NCI-H1694 (cell line): ENCODE measurements at places on chromosomes 12 and 14.

DNA sequence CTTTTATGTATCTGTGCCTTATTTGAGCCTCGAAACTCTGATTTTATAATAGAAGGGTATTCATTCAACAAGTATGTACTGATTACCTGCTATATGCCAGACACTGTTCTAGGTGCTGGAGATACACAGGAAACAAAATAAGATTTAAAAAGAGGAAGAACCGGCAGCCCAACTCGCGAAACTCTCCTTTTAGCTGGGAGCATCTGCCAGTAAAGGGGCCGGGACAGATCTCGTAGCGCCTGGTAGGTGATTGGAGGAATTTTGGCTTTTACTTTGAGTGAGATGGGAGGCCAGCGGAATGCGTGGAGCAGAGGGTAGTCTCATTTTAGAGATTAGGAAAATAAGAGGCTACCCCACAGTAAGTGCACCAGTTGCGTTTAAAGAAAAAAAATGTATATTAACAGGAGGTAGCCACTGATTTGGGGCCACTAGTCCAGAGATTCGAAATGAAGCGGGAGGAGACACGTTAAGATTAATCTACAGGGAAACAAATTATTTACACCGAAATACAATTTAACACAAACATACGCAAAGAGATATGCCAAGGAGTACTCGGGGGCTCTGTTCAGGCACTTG lies 520 bp upstream of the MON2 start:
- DNase-seq: peak; percentile 4

GRCh38 chr12:82522762-82523161 lies 163.9 kb upstream of the TMTC2 start:
- no peak for DNase-seq

- no peak for DNase-seq
These were observed 425.7 kb downstream of the ATP23 start for GRCh38 chr12:58367041-58367440.

- no peak for DNase-seq
These were observed 314.7 kb upstream of the ATP2B1 start for GRCh38 chr12:90023207-90023900.

GRCh38 chr12:29216797-29217575 lies 67.9 kb downstream of the FAR2 start:
- no peak for DNase-seq

GRCh38 chr12:27896419-27896990 lies 76.0 kb downstream of the PTHLH start:
- DNase-seq: no peak

- DNase-seq: no peak
These were observed 95.8 kb upstream of the HMGA2 start for GRCh38 chr12:65728455-65728847.

GRCh38 chr12:4330203-4330602 lies 9.2 kb downstream of the TIGAR start:
- DNase-seq: no peak

DNA sequence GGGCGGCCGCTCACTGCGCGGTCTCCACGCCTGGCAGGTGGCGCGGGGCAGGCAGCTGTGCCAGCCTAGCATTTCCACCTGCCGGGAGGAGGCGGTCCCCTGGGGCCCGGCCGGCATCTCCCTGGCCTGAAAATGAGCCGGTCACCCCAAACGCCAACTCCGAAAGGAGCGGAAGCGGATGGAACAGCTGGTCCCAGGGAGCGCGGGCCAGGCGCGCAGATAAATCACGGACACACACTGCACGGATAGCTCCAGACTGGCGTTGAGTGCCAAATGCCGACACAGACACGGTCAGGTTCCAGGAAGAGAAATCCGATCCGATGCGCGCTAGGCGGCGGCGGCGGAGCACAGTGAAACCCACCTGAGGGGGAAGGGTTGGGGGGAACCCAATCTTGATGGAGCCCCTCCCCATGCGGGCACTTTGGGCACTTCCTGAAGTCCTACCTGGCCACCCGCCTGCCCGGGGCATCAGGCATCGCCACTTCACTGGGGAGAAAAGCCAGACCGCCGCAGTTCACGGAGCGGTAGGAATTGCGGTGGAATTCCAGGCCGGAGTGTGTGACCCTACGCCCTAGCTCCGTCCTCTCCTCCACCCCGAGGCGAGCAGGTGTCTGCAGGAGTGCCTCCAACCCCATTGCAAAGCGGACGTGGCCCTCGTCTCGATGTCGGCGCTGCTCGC lies 624 bp upstream of the PLEKHD1 start:
- DNase-seq: no peak

GRCh38 chr12:31326736-31327659 lies 1.0 kb upstream of the SINHCAF start:
- DNase-seq: no peak

- DNase-seq: no peak
These were observed 26.6 kb downstream of the NUP37 start for GRCh38 chr12:102093319-102093718.

GRCh38 chr12:40152783-40153383 lies 47.0 kb upstream of the SLC2A13 start:
- DNase-seq: peak; percentile 22

DNA sequence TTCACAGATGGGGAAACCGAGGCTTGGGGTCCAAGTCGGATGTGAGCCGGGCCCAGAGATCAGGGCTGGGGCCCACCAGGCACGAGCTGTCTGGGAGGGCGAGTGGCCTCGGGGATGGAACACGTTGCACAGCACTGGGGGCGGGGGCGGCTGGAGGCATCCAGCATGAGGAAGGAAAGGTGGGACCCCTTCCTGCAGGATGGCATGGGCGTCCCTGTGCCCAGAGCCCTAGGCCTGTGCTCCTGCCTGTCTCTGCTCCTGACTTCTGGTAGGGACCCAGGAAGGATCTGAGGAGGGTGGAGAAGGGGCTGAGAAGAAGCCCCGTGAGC lies 183.4 kb downstream of the KIF26A start:
- no peak for DNase-seq

DNA sequence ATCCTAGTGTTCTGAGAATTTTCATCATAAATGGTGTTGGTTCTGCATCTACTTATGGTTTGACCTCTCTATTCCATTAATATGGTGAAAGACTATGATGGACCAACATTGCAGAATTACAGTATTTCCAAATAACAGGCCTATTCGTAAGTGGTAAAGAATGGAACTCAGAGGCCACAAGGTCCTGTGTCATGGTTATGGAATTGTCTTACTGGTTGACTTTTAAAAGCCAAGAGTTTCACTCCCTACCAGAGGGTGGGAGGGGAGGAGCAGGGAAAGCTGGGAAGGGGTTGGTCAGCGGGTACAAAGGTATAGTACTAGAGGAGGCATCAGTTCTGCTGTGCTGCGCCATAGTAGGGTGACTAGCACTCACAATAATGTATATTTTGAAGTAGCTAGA lies 153.4 kb downstream of the TMEM132D start:
- DNase-seq: no peak

DNA sequence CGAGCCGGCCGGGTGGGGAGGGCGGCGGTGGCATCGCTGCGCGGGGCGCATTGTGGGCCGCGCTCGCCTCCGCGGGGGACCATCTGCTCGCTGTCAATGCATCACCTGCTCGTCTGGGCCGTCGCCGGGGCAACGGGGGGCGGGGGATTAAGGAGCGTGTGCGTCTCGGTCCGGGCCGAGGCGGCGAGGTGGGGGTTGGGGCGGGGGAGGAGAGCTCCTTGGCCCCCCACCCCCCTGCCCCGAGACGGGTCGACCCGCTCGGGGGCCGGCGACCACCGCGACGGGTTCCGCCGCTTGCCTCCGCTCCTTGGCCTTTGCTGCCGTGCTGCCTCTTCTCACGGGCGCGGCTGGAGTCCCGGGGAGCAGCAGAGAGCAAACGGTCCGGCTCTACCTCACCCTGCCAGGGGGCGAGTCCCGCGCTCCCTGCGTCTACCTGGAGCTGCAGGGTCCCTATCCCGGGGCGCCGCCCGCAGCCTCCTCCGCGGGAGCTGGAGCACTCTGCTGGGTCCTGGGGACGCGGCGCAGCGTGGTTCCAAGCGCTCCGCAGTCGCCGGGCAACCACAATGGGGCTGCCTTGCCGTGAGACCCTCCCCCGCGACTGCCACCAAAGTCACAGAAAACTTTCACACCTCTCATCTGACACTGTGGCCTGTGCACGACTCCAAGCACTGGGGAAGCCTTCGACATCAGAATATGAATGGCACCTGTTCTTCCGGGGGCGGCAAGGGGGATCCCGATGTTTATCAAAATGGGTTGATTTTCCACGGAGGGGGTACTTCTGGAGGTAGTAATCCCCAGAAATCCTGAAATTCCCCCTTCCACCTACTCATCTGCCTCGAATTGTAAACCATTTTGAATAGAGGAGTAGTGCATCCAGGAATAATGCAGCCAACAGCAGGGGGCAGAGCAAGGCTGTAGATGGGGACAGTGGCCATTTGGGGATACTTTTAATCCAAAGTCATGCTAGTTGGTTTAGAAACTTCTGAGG lies at the start of gene C12orf42:
C12orf42 (minus strand) TSS at position 500 of the 988 bp plus-strand sequence. CDS start 17,542 bp downstream, outside the sequence.
- DNase-seq: peak; percentile 68

GRCh38 chr12:116677202-116677661 lies 60.6 kb downstream of the SPRING1 start:
- no peak for DNase-seq

DNA sequence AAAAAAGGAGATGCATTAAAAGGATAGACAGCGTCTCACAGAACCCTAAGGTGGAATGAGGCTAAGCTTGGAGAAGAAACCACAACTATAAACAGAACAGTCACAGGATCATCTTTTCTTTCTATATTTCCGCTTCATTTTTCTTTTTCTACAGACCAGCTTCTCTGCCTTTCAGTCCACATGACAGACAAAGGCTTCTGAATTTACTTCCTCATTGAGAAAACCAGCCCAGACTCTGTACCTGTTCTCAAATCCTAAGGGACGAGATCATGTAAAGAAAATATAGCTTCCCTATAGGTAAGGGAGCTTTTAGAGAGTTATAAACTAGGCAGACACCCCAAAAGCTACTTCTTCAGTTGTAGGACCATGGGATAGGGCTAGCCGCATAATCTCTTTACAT lies 17.4 kb downstream of the SGPP1 start:
- no peak for DNase-seq

DNA sequence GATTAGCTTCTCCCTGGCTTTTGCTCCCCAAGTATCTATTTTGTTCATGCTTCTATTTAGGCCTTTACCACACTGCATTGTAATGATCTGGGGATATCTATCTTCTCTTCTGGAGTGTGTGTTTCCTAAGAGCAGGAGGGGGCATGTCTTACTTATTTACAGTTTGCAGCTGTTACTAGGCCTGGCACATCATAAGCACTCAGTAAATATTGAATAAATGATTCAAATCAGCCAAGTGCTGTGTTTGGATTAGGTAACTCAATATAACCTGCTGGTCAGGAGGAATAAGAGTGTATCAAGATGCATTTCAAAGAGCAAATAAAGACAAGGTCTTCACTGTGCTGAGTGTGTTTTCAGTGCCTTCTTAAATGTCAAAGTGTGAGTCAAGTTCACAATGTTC lies 186.1 kb downstream of the FOXG1 start:
- no peak for DNase-seq

- no peak for DNase-seq
These were observed 10.1 kb downstream of the MYRFL start for GRCh38 chr12:69835081-69835480.

- DNase-seq: no peak
These were observed 37.5 kb upstream of the CIT start for GRCh38 chr12:119914666-119915065.

GRCh38 chr12:62728741-62729140 lies 206.2 kb downstream of the PPM1H start:
- no peak for DNase-seq

GRCh38 chr12:131575371-131575770 lies 135.5 kb upstream of the SFSWAP start:
- DNase-seq: no peak

DNA sequence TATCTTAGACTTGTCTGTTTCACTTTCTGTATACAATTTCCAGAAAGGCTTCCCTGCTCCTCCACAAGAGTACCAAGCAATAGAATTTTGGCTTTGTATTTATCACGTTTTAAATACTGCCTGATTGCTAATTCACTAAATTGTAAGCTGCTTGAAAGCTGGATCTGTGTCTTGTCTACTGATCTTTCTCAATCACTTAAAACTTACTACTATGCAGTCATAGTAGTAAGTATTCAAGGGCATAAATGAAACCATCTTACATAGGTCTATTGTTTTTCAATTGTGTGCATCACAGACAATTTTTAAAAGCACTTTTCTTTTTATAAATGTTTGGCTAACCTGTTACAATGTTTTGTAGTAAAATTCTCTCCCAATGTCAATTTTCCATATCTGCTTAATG lies 1.2 kb upstream of the GLIPR1L2 start:
- DNase-seq: no peak

- no peak for DNase-seq
These were observed 46.5 kb downstream of the PTPRB start for GRCh38 chr12:70590549-70591226.

DNA sequence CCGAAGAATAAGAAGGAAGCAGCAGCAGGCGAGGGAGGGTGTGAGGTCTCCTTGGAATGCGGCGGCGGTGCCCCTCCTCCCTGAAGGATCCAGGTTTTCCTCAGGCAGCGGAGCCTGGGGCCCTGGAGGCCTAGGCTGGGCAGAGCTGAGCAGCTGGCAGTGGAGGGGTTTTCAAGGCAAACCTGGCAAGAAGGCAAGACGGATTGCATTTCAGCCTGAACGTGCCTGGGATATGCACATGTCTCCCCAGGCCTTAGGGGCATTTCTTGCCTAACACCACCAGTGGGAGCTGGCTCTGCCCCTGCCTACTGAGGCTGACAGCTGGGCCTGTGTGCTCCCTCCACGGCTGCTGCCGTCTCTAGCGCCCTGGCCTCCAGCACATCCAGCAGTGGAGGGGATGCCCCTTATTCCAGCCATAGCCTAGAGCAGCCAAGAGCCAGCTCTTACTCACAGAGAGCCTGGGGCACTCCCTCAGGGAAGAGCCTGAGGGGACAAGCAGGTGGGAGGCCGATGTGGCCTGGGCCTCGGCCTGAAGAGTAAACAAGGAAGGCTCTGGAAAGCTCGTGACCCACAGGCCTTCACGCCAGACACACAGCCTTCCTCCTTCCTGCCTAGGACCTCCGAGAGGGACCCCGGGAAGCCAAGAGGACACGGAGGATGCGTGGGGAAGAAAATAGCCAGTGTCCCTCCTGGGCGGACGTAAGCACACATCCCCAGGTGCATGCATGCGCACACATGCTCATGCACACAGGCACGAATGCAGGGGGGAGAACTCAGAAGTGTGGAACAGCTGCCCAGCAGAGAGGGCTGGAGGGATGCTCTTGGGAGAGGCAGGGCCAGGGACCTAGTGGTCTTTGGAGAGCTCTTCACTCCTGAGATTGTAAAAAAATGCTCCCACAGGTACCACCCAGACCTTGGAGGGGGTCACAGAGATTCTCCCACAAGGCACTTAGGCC lies 23.0 kb upstream of the EIF2B2 start:
- peak; percentile 98 for DNase-seq

GRCh38 chr12:4938900-4939299 lies 29.2 kb downstream of the KCNA1 start:
- no peak for DNase-seq
